Endothelial cell of umbilical vein (primary cell): ENCODE measurements at places on chromosomes 13 and 19. TPM values are rescaled to one million over a fixed set of nuclear protein-coding genes. Genes with fewer than 3 reads are reported as not detected.

- no peak for DNase-seq
These were observed 69.1 kb downstream of the ARHGEF18 start for GRCh38 chr19:7417671-7418324.

GRCh38 chr19:34493649-34494044 lies 12.1 kb downstream of the WTIP start:
- no peak for DNase-seq

The TEKTIP1 gene
- 0.53 and 0.73 TPM in 2 replicates for total RNA-seq

GRCh38 chr13:98761126-98761985 lies 8.9 kb upstream of the SLC15A1 start:
- no peak for DNase-seq

The EVI5L gene
- total RNA-seq = 13.5 and 18.3 TPM in 2 replicates

DNA sequence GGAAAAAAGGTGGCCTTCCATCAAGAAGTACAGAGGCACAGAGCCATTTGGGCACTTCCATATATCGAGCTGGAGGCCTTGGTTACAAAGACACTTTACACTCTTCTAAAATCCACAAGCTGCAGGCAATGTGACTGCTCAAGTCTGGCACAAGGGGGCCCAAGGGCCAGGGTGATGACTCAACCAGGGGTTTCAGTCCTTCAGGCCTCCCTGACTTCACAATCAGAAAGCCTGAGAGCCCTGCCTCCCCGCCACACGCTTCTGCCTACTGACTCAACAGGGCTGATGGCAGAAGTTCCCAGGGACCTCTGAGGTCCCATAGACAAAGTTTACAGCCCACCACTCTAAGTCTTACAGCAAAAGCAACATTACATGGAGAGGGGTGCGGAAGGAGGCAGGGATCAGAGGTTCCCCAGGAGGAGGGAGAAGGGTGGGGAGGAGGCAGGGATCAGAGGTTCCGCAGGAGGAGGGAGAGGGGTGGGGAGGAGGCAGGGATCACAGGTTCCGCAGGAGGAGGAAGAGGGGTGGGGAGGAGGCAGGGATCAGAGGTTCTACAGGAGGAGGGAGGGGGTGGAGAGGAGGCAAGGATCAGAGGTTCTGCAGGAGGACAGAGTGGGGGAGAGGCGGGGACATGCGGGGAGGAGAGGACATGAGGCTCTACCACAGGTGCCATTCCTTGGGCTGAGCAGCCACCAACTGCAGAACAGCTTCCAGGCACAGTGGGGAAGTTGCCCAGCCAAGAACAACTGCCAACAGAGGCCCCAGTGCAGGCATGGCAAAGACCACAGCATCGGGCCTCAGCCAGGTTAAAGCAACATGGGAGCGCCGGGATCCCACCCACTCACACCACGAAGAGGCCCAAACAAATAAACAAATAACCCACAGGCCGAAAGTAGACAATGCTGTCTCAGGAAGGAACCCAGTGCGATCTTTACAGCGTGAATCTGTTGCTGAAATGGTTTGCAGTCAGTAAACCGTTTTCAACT lies 52.0 kb downstream of the SLC7A1 start:
- no peak for DNase-seq

The DCT gene
- not detected in 2 replicates for total RNA-seq

The FUT6 gene
- total RNA-seq = not detected in 2 replicates

DNA sequence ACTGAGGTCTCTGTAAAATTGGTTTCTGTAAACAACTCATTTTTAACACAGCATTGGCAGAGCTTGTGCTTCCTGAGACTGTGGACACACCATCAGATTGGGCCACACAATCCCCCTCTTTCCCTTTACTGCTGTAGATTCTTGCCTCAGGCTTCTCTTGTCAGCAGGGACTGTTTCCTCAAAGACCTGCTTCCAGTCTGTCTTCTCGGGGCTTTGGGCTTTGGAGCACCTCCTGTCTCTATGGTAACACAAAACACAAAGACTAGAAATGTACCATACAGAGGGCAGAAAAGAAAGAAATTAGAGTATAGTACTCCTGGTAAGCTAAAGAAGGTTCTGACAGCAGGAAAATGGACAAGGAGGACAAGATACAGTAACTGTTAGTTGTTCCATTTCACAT lies 484.5 kb downstream of the DIAPH3 start:
- DNase-seq = no peak

The GADD45B gene
- total RNA-seq = 61.3 and 75.9 TPM in 2 replicates

The HIPK4 gene
- total RNA-seq = not detected in 2 replicates

The TMPRSS9 gene
- not detected in 2 replicates for total RNA-seq

DNA sequence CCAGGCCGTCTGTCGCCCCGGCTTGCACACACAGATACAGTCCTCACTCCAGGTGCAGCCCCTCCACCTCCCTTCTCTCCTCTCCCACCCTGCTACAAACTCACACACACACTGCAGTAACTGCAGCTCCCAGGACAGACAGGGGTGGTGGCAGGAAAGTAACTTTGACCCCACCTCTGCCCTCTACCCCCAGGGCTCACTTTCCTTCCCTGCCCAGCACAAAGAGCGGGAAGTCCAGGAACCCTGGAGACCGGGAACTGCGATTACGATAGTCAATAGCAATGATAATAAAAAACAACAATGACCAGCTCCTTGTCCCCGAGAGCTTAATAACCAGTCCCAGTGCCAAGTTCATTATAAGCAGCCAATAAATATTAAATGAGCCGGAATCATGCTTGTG lies at the start of gene CEACAM20:
Gene CEACAM20 (minus strand): TSS at position 140 of the 400 bp plus-strand sequence. CDS start 166 bp downstream, outside the sequence.
- DNase-seq = no peak

The TEX26 gene
- not detected in 2 replicates for total RNA-seq

GRCh38 chr19:17329366-17330261 lies 5.0 kb downstream of the ANO8 start:
- no peak for DNase-seq
